Activated CD4-positive, alpha-beta memory T cell treated with anti-CD3 and anti-CD28 coated beads for 36 hours (primary cell): ENCODE measurements at places on chromosomes 16 and 17. TPM values are rescaled to one million over a fixed set of nuclear protein-coding genes. Genes with fewer than 3 reads are reported as not detected.

DNA sequence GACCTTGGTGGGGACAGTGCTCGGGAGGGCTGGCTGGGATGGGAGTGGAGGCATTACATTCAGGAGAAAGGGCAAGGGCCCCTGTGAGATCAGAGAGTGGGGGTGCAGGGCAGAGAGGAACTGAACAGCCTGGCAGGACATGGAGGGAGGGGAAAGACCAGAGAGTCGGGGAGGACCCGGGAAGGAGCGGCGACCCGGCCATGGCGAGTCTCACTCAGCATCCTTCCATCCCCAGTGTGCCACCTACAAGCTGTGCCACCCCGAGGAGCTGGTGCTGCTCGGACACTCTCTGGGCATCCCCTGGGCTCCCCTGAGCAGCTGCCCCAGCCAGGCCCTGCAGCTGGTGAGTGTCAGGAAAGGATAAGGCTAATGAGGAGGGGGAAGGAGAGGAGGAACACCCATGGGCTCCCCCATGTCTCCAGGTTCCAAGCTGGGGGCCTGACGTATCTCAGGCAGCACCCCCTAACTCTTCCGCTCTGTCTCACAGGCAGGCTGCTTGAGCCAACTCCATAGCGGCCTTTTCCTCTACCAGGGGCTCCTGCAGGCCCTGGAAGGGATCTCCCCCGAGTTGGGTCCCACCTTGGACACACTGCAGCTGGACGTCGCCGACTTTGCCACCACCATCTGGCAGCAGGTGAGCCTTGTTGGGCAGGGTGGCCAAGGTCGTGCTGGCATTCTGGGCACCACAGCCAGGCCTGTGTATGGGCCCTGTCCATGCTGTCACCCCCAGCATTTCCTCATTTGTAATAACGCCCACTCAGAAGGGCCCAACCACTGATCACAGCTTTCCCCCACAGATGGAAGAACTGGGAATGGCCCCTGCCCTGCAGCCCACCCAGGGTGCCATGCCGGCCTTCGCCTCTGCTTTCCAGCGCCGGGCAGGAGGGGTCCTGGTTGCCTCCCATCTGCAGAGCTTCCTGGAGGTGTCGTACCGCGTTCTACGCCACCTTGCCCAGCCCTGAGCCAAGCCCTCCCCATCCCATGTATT is 1.1 kb downstream of the CSF3 start:
- no peak for DNase-seq

DNA sequence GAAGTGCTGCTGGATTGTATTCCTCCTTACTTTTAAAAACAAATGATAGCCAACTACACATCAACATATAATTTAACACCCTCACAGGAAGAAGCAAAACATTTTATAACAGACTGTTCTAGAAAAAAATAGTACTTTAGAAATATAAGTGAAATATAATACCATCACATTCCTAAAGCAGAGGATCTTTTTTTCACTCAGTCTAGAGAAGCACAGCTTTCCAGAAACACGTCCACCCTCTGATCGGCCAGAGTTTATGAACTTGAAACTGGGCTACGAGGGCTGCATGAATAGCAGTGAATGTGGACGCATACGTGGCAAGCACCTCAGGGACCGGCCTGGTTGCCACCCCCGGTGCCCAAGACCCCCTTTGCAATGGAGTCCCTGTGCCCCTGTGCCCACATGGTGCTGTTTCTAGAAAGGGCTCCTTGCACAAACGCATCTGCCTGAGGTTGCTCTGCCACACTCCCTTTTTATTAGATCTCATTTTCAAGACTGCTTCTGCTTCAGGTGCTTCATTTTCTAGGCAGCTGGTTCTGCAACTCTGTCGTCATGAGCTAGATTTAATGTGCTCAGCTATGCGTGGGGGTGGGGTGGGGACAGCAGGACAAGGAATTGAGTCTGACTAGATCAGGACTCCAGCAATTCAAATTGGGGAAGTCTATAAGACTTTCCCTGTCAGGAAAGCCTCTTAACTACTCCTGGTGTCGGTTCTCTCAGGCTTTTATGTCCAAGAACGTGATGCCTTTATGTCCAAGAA is 29.1 kb upstream of the ERN1 start:
- DNase-seq: no peak

GFAP gene
- total RNA-seq: not detected

DNA sequence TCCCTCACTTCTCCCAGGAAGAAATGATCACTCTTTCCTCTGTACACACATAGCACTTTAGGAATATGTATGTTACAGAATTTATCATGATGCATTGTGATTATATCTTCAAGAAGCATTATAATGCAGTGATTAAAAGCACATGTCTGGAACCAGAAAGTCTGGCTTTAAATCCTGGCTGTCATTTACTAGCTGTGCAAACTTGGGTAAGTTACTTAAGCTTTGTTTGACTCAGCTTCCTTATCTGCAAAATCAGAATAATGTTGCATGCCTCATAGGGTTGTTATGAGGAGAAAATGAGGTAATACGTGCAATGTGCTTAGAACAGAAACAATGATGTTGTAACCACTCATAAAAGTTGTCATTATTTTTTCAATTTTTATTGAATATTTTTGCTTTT is 156.3 kb upstream of the ZKSCAN2 start:
- no peak for DNase-seq

DNA sequence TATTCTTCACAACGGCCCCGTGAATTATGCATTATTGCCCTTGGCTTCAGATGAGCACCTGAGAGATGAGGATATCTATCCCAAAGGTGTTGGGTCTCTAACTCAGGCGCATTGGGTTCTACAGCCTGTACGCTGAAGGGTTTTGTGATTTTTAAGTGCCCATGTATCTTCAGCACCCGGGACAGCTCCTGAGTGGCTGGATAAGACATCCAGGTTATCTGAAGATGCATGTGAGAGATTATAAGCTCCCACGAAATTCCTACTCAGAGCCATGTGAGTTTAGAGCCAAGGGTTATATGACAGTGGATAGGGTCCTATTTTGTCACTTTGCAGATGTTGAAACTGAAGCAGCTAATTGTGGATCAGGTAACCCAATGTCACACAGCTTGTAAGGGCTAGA is 612.3 kb upstream of the EEF2KMT start:
- no peak for DNase-seq

TBC1D3E gene
- not detected for total RNA-seq

PRSS8 gene
- total RNA-seq: not detected

DNA sequence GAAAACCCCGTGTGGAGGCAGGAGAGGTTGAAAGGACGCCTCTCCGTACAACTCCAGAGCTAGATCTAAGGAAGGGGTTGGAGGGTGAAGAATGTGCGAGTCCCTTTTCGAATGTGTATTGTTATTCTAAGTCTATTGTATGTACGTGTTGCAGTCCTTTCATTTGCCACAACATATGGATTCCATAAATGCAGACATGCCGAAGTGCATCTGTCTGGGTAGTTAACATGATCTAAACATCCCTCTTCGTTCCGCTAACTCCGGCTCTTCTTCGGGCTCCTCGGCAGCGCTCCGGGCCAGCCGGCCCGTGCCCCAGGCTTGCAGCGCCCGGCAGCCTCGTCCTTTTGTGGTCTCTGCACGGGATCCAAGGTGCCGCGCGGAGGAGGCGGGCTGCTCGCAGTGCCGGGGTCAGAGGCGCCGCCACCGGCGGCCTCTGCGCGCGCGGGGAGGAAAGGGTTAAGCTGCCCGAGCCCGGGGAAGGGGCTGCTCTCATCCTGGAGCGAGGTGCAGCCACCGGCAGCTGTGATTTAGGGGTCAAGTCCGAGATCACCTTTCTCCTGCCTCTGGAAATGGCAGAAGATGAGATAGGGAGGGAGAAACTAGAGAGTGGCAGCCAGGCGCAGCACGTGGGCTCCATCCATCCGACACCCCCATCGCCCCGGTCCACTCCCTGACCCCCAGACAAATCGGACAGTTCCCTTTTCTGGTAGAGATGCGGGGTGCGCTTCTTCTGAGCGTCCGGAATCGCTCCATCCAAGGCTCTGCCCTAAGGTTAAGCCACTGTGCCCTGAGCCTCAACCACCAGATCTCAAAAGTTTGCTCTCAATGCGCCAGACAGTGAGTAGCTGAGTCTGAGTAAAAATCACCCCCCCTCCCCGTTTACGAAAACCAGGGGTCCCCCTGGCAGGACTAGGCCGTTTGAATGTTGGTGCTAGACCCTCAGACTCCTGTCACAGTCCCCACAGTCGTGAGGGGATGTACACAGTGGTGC is 15.1 kb upstream of the ZFHX3 start:
- DNase-seq: no peak

DNA sequence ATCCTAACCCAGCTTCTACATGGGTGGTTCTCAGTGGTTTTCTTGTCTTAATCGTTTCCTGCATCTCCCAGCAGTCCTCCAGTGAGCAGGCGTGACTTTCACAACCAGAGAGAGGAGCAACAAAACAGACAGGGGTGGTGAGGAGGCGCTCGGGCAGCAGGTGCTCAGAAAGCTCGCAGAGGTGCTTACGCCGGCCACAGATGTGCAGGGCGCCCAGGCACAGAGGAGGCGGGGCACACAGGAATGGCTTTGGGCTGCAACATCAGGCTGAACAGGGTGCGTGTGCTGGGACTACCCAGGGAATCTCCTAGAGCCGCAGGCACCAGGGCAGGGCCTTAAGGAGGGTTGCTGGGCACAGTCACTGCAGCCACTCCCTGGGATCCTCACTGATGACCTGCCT is 32.6 kb downstream of the KLHDC4 start:
- peak; percentile 14 for DNase-seq

ZPBP2 gene
- total RNA-seq: 1.0 TPM

- no peak for DNase-seq
Measured at GRCh38 chr17:56675876-56676660, 82.6 kb downstream of the NOG start.

- peak; percentile 69 for DNase-seq
Measured at GRCh38 chr17:79707931-79708891, 22.5 kb upstream of the ENPP7 start.

EVI2B gene
- 14.1 TPM for total RNA-seq

DNA sequence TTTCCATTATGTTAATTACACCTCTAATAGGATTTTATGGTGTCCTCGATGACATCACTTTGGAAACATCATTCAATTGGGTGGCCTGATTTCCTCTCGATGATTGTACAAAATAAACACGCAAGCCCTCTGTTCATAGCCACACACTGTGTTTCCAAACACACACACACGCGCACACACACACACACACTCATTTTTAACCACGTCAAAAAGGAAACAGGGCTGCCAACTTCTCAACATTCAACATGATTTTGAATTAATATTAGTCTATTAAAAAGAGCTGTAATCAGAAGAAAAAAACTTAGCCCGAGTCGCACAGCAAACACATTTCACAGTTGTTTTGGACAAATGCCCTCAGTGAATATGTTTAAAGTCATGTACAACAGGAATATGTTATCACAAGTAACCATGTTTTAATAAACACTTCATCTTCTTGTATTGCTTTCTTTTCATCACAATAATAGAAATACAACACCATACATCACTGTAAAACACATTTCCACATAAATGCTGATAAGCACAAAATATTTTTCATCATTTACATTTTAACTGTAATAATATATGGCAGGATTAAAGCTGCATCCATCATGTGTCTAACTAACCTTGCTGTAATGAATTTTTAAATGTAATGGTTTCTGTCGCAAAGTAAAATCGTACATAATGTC is 219.1 kb upstream of the IRX3 start:
- DNase-seq: no peak

- DNase-seq: no peak
Measured at GRCh38 chr17:61232871-61233270, 166.8 kb upstream of the TBX2 start.

DNA sequence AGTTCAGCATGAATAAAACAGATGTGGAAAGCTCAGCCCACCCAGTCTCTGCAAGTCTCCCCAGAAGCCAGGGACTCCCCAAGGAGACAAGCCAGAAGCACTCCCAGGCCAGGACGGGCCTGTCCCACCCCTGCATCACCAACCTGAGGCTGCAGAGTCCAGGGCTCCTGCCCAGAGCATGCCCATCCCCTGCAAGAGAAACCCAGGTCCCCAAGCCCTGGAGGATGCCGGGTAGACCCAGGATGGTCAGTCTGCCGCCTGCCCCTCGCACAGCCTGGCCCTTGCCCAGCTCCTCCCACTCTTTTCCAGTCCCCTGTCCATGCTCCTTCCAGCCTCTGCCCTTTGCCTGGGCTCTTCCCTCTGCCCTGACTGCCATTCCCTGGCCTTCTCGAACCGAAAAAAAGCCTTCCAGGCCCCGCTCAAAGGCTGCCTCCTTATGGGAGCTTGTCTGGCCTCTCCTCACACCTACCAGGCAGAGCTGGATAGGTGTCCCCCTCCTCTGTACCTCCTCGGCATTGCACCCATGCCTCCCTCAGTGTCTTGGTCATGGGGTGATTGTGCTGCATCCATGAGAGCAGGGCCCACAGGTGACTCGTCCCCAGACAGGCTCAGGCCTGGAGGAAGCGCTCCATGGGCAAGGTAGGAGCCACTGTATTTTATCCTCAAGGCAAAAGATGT is 44.8 kb downstream of the BEAN1 start:
- DNase-seq: no peak

PPP1R1B gene
- not detected for total RNA-seq

LSM12 gene
- total RNA-seq: 76.8 TPM

ALDH3A2 gene
- total RNA-seq: 35.7 TPM

GRCh38 chr17:69853541-69854224 is 221.3 kb upstream of the KCNJ16 start:
- no peak for DNase-seq

- DNase-seq: no peak
Measured at GRCh38 chr16:35711435-35711834, 2252.0 kb downstream of the TP53TG3F start.

GRCh38 chr16:2962334-2963073 is 1.6 kb upstream of the KREMEN2 start:
- DNase-seq: no peak

SCGB1C2 gene
- total RNA-seq: not detected

DNA sequence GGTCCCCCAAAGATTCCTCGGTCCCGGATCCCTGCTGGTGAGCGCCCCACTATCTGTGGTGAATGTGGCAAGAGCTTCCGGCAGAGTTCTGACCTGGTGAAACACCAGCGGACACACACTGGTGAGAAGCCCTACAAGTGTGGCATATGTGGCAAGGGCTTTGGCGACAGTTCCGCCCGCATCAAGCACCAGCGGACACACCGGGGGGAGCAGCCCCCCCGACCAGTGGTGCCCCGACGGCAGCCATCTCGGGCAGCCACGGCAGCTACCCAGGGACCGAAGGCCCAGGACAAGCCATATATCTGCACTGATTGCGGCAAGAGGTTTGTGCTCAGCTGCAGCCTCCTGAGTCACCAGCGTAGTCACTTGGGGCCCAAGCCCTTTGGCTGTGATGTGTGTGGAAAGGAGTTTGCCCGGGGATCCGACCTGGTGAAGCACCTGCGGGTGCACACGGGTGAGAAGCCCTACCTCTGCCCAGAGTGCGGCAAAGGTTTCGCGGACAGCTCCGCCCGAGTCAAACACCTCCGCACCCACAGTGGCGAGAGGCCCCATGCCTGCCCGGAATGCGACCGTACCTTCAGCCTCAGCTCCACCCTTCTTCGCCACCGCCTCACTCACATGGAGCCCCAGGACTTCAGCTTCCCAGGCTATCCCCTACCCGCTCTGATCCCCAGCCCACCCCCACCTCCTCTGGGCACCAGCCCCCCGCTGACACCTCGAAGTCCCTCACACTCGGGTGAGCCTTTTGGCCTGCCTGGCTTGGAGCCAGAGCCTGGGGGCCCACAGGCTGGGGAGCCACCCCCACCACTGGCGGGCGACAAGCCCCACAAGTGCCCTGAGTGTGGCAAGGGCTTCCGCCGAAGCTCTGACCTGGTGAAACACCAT is 2.8 kb downstream of the ZNF48 start:
- DNase-seq: no peak

PRCD gene
- total RNA-seq: not detected

GRCh38 chr16:46986896-46987295 is 13.4 kb upstream of the DNAJA2 start:
- no peak for DNase-seq
